SJSA1 (cell line): ENCODE measurements at places on chromosomes 1 and 21.

DNA sequence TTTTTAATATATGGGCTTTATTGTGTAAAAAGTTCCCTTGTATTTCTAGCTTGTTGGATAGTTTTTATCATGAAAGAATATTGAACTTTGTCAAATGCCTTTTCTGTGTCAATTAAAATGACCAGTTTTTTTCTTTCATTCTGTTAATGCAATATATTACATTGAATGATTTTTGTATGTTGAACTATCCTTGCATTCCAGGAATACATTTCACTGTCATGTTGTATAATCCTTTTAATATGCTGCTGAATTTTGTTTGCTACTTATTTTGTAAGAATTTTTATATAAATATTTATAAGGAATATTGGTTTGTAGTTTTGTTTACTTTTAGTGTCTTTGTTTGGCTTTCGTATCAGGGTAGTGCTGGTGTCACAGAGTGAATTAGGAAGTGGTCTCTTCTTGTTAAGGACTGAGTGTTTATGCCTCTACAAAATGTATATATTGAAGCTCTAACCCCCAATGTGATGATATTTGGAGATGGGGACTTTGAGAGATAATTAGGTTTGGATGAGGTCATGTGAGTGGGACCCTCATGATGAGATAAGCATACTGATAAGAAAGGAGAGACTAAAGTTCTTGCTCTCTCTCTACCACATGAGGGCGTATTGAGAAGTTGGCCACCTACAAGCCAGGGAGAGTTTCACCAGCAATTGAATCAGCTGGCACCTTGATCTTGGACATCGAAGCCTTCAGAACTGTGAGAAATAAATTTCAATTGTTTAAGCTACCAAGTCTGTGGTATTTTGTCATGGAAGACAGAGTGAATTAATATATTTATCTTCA, 12.0 kb upstream of the SLAMF6 start:
- no peak overlapping the region for H3K27ac ChIP-seq
- H3K4me1 ChIP-seq, result no peaks in the 10 kb centered on the region
- H3K36me3 ChIP-seq, result no peaks in the 10 kb centered on the region

GRCh38 chr1:214823311-214824117, 220.5 kb downstream of the CENPF start:
- H3K4me1 ChIP-seq, result no peaks in the 10 kb centered on the region
- no peak overlapping the region for H3K27ac ChIP-seq
- H3K36me3 ChIP-seq, result no peaks in the 10 kb centered on the region
- H3K27me3 ChIP-seq, result peaks cover 4% of the 10 kb centered on the region; the same call in 1 of the 2 replicates
- H3K4me3 ChIP-seq, result no peak overlapping the region

- no peak overlapping the region for H3K27ac ChIP-seq
- H3K4me3 ChIP-seq, result no peak overlapping the region
- H3K4me1 ChIP-seq, result peaks cover 5% of the 10 kb centered on the region
Measured at GRCh38 chr1:47224676-47225399, 7.2 kb downstream of the TAL1 start.

- H3K36me3 ChIP-seq, result no peaks in the 10 kb centered on the region
- DNase-seq, result no peak
- H3K4me3 ChIP-seq, result no peak overlapping the region
- H3K27me3 ChIP-seq, result no peaks in the 10 kb centered on the region
- peaks cover 41% of the 10 kb centered on the region for H3K4me1 ChIP-seq
- no peak overlapping the region for H3K27ac ChIP-seq
Measured at GRCh38 chr1:39979654-39980053, 24.7 kb downstream of the MFSD2A start.

GRCh38 chr1:179091691-179092165, 9.9 kb downstream of the TOR3A start:
- H3K27me3 ChIP-seq, result no peaks in the 10 kb centered on the region
- DNase-seq, result no peak
- peaks cover 87% of the 10 kb centered on the region for H3K36me3 ChIP-seq
- no peaks in the 10 kb centered on the region for H3K4me1 ChIP-seq
- no peak overlapping the region for H3K27ac ChIP-seq

GRCh38 chr1:10057343-10057742, 24.6 kb downstream of the UBE4B start:
- H3K4me3 ChIP-seq, result no peak overlapping the region
- H3K27ac ChIP-seq, result peak overlapping the region; percentile 39; the same call in 1 of the 2 replicates
- no peaks in the 10 kb centered on the region for H3K27me3 ChIP-seq

DNA sequence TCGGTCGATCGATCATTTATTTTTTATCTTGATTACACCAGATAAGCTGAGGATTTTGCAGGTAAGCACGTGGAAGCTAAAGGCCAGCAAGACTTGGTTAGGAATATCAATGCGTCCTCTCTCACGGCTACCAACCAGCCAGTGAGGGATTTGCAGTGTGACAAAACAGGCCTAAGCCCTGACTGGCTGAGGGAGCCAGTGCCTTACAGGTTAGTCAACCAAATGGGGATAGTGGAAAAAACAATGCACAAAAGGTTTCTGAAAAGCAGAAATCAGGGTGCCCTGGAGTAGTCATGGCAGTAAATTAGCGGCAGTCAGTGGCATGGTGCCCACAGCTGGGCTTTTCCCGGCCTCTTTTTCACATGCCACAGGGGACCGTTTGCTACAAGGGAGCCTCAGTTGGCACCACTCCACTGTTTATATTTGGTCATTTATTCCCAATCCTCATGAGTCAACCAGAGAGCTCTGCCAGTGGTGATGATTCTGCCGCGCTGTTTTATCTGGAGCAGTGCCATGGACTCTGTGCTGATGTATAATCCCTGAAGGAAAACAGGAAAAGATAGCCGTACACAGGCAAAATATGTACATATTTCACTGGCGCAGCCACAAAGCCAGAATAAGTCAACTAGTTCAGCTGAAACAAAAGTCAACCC, 167.6 kb downstream of the RHOU start:
- no peak overlapping the region for H3K27ac ChIP-seq
- peak; percentile 97 for DNase-seq
- H3K4me1 ChIP-seq, result peaks cover 43% of the 10 kb centered on the region
- H3K36me3 ChIP-seq, result no peaks in the 10 kb centered on the region

GRCh38 chr1:90313778-90314177, 318.9 kb downstream of the ZNF326 start:
- H3K4me1 ChIP-seq, result no peaks in the 10 kb centered on the region
- no peak overlapping the region for H3K27ac ChIP-seq
- DNase-seq, result no peak
- no peaks in the 10 kb centered on the region for H3K36me3 ChIP-seq
- no peaks in the 10 kb centered on the region for H3K27me3 ChIP-seq
- no peak overlapping the region for H3K4me3 ChIP-seq

DNA sequence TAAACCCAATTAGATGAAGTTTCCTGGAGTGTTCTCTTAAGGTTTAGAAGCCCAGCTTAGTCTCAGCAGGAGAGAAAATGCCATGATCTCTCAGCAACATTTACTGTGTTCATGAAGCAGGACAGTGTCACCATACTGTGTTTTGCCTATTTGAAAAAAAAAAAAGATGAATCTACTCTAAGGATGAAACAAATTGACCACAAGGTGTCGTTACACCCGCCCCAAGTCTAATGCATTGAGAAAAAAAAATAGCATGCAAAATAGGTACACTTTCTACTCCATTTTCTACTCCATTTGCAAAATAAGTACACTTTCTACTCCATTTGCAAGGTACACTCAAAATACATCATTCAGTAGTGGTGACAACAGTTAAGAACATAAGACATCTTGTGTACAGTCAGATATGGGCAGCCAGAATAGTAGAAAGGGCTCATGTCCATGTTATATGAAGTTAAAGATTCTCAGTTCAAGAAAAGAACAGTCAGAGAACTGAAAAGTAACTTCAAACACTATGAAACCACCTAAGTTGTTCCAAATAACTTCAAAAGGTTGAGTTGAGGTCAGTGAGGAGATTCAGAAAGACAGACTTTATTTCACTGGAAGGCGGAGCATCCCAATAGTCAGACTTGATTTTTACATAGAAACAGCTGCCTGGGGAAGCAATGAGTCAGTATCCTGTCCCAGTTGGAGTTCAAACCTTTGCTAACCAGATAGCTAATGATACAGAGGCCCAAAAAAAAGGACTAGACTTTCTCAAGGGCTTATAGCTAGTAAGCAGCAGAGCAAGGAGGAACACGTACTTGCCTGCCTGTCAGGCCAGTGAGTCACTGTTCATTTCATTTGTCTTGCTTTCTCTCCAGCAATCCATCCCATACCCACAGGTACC, 13.3 kb downstream of the PLPPR5 start:
- no peak overlapping the region for H3K4me3 ChIP-seq
- H3K27me3 ChIP-seq, result no peaks in the 10 kb centered on the region
- H3K4me1 ChIP-seq, result no peaks in the 10 kb centered on the region
- DNase-seq, result no peak
- no peaks in the 10 kb centered on the region for H3K36me3 ChIP-seq
- H3K27ac ChIP-seq, result no peak overlapping the region

DNA sequence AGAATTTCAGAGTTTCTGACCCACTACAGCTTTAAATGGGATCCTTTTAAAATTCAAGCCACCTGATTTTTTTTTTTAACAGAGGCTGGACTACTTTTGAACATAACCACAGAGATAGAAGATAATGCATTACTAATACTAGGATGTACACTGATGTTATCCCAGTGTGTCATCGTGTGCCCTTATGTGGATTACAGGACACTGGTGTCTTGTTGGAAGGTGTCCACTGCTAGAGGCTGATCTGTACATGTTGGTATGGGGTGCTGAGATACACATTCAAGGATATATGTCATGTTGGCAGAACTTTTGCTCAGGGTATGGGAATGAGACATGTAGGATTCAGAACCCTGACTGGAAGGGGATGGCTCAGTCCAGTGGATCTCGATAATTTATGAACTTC, 56.3 kb downstream of the INAVA start:
- no peak overlapping the region for H3K4me3 ChIP-seq
- H3K27ac ChIP-seq, result no peak overlapping the region
- no peak for DNase-seq
- no peaks in the 10 kb centered on the region for H3K36me3 ChIP-seq
- H3K4me1 ChIP-seq, result no peaks in the 10 kb centered on the region

- no peaks in the 10 kb centered on the region for H3K36me3 ChIP-seq
- DNase-seq, result no peak
- H3K27ac ChIP-seq, result no peak overlapping the region
- H3K4me1 ChIP-seq, result peaks cover 3% of the 10 kb centered on the region; the same call in 1 of the 2 replicates
- no peak overlapping the region for H3K4me3 ChIP-seq
- H3K27me3 ChIP-seq, result no peaks in the 10 kb centered on the region
Measured at GRCh38 chr1:40337443-40337842, 20.4 kb upstream of the COL9A2 start.

GRCh38 chr1:229410370-229410691, 23.6 kb downstream of the ACTA1 start:
- H3K4me3 ChIP-seq, result no peak overlapping the region
- peaks cover 22% of the 10 kb centered on the region for H3K27me3 ChIP-seq
- no peak overlapping the region for H3K27ac ChIP-seq
- no peaks in the 10 kb centered on the region for H3K36me3 ChIP-seq

DNA sequence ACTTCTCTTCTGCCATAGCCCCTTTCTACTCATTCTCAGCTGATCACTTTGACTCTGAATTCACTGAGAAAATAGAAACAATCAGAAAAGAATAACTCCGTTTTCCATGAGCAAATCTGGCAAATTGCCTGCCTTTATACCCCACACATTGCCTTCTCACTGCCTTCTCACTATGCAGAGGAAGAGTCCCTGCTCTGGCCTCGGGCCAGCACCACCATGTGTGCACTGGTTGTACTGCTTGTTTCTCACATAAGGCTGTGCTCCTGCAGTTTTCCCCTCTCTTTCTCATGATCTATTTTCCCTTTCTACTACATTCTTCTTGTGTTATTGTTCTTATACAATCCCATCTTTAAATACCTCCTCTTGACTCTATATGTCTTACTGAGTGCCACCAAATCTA, 2.3 kb upstream of the HMGCS2 start:
- H3K27me3 ChIP-seq, result no peaks in the 10 kb centered on the region; the same call in 1 of the 2 replicates
- H3K36me3 ChIP-seq, result no peaks in the 10 kb centered on the region
- DNase-seq, result no peak
- no peak overlapping the region for H3K4me3 ChIP-seq
- H3K4me1 ChIP-seq, result no peaks in the 10 kb centered on the region; the same call in 1 of the 2 replicates

GRCh38 chr1:195188821-195189220, 1419.4 kb downstream of the KCNT2 start:
- H3K27me3 ChIP-seq, result no peaks in the 10 kb centered on the region
- no peak overlapping the region for H3K4me3 ChIP-seq
- DNase-seq, result no peak
- H3K4me1 ChIP-seq, result no peaks in the 10 kb centered on the region
- H3K36me3 ChIP-seq, result no peaks in the 10 kb centered on the region

GRCh38 chr1:151915061-151915686, 5.9 kb upstream of the THEM4 start:
- no peak for DNase-seq
- H3K27ac ChIP-seq, result no peak overlapping the region
- H3K36me3 ChIP-seq, result no peaks in the 10 kb centered on the region
- H3K27me3 ChIP-seq, result no peaks in the 10 kb centered on the region
- no peaks in the 10 kb centered on the region for H3K4me1 ChIP-seq

DNA sequence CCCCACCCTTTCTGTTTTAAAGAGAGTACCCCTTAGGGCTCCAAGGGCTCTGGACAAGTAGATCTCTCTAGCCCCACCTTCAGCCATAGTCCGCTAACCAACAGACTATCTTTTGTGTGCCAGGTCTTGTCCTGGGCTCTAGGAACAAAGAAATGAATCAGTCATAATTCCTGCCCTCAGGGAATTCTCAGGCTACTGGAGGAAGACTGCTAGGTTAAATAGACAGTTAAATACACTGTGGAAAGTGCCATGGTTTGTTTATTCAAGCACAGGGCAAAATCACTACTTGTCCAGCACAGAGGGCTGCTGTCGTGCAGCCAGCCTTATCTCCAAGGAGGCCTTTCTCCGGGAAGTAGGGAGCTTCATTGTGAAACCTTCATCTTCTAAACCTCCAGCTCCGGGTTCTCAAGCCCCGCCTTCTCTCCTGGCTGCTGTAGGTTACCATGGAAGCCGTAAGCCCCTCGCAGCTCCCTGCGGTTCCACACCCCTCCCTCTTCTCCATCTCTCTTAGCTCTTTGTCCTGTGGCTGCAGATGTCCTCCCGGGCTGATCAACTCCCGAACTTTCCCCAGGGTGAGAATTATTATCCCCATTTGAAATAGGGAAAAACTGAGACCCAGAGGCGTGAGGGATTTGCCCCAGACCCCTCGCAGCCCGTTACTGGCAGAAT, 29.8 kb downstream of the SHISAL2A start:
- peak overlapping the region; percentile 85 for H3K27ac ChIP-seq
- no peaks in the 10 kb centered on the region for H3K36me3 ChIP-seq
- peaks cover 66% of the 10 kb centered on the region for H3K4me1 ChIP-seq
- peak; percentile 96 for DNase-seq
- peak overlapping the region; percentile 15 for H3K4me3 ChIP-seq
- H3K27me3 ChIP-seq, result no peaks in the 10 kb centered on the region

- H3K27ac ChIP-seq, result no peak overlapping the region
- DNase-seq, result no peak
- peaks cover 66% of the 10 kb centered on the region for H3K36me3 ChIP-seq
- H3K4me3 ChIP-seq, result no peak overlapping the region
- no peaks in the 10 kb centered on the region for H3K27me3 ChIP-seq
Measured at GRCh38 chr1:10265027-10265426, 54.7 kb downstream of the KIF1B start.

DNA sequence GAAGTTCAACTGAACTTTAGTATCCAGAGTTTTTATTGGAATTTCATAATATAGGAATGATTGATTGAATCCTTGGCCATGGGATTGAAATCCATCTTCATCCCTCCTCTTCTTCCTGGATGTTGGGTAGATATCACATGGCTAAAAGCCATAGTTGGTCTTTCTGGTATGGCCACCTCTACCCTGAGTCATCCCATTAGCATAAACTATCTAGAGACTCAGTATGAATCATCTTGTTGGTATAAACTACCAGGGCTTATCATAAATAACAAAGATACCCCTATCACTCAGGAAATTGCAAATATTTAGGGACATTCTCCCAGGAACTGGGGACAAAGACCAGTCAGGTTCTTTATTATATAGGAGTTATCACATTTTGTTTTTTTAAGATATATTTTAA, 21.2 kb upstream of the ZP4 start:
- no peaks in the 10 kb centered on the region for H3K4me1 ChIP-seq
- no peak overlapping the region for H3K4me3 ChIP-seq
- no peaks in the 10 kb centered on the region for H3K36me3 ChIP-seq
- no peaks in the 10 kb centered on the region for H3K27me3 ChIP-seq
- no peak for DNase-seq
- H3K27ac ChIP-seq, result no peak overlapping the region
